Neural progenitor cell (in vitro differentiated cells): ENCODE measurements at places on chromosomes 6 and 20.

- H3K4me3 ChIP-seq = no peak overlapping the region
- H3K4me1 ChIP-seq = peaks cover 7% of the 10 kb centered on the region
- no peaks in the 10 kb centered on the region for H3K27me3 ChIP-seq
- DNase-seq = no peak
- no peak overlapping the region for H3K27ac ChIP-seq
- no peaks in the 10 kb centered on the region for H3K36me3 ChIP-seq
These were observed 236.9 kb downstream of the BCAS1 start for GRCh38 chr20:53833333-53834061.

- no peaks in the 10 kb centered on the region for H3K27me3 ChIP-seq
- peak; percentile 78 for DNase-seq
- H3K4me1 ChIP-seq = peaks cover 15% of the 10 kb centered on the region
- no peaks in the 10 kb centered on the region for H3K36me3 ChIP-seq
These were observed 118.9 kb downstream of the ARMC2 start for GRCh38 chr6:108966855-108967755.

GRCh38 chr20:50358971-50359370 lies 151.2 kb upstream of the PTPN1 start:
- no peaks in the 10 kb centered on the region for H3K36me3 ChIP-seq
- no peaks in the 10 kb centered on the region for H3K27me3 ChIP-seq
- no peak overlapping the region for H3K4me3 ChIP-seq
- H3K27ac ChIP-seq = no peak overlapping the region

GRCh38 chr20:16622501-16622900 lies 49.3 kb upstream of the KIF16B start:
- H3K4me1 ChIP-seq = no peaks in the 10 kb centered on the region
- H3K27ac ChIP-seq = no peak overlapping the region
- H3K27me3 ChIP-seq = no peaks in the 10 kb centered on the region
- no peaks in the 10 kb centered on the region for H3K36me3 ChIP-seq

DNA sequence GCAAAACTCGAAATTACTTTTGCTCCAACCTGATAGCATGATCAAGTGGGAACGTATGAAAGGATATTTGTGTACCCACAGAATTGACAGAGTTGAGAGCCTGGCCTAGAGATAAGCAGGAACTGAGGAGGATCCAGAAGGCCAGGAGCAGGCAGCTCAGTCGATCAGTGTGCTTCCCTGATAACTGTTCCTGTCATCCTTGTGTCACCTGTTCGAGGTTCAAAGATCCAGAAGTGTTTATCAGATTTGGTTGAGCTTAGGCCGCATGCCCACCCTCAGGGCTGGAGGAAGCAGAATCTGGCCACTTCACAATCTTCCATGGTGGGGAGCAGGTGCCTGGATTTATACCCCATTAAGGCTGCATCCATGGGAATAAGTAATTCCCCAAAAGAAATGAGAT lies 124.8 kb downstream of the QRSL1 start:
- no peaks in the 10 kb centered on the region for H3K27me3 ChIP-seq
- H3K4me3 ChIP-seq = no peak overlapping the region
- peaks cover 5% of the 10 kb centered on the region for H3K4me1 ChIP-seq
- no peak for DNase-seq
- no peaks in the 10 kb centered on the region for H3K36me3 ChIP-seq

DNA sequence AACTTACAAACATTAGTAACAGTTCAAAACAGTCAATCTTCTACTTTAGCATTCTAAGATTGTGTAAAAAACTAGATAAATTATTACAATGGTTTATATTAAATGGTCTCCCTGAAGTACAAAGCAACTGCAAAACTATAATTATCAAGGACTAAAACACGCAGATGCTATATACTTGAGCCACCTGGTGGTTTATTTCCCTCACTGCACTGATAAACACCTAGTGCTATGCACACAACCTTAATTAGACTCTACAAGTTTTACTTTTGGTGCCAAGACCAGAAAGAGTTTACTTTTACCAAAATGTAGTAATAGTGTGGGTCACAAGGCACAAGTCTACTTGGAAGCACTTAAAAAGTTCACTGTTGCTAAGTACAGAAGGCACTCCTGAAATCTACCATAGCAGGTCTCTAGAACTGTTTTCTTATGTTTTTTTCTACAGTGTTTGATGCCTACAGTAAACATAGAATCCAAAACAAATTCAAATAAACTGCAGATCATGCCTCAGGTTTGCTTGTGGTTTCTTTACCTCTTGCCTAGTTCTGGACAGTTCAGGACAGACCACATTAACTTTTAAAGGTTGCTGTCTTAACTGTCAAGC lies 49.2 kb downstream of the GMDS start:
- H3K4me3 ChIP-seq = no peak overlapping the region
- no peaks in the 10 kb centered on the region for H3K4me1 ChIP-seq
- no peak overlapping the region for H3K27ac ChIP-seq
- DNase-seq = peak; percentile 61
- H3K36me3 ChIP-seq = no peaks in the 10 kb centered on the region

GRCh38 chr6:150491811-150492172 lies 107.9 kb upstream of the PLEKHG1 start:
- no peaks in the 10 kb centered on the region for H3K4me1 ChIP-seq
- H3K27me3 ChIP-seq = no peaks in the 10 kb centered on the region
- H3K4me3 ChIP-seq = no peak overlapping the region
- no peak overlapping the region for H3K27ac ChIP-seq
- H3K36me3 ChIP-seq = no peaks in the 10 kb centered on the region
- DNase-seq = no peak

GRCh38 chr20:57244221-57244585 lies 22.2 kb downstream of the BMP7 start:
- H3K4me3 ChIP-seq = no peak overlapping the region
- DNase-seq = no peak

- H3K36me3 ChIP-seq = no peaks in the 10 kb centered on the region
- no peaks in the 10 kb centered on the region for H3K27me3 ChIP-seq
- no peak overlapping the region for H3K4me3 ChIP-seq
- DNase-seq = no peak
- no peak overlapping the region for H3K27ac ChIP-seq
These were observed 281.6 kb downstream of the PLCB1 start for GRCh38 chr20:8413691-8414090.

DNA sequence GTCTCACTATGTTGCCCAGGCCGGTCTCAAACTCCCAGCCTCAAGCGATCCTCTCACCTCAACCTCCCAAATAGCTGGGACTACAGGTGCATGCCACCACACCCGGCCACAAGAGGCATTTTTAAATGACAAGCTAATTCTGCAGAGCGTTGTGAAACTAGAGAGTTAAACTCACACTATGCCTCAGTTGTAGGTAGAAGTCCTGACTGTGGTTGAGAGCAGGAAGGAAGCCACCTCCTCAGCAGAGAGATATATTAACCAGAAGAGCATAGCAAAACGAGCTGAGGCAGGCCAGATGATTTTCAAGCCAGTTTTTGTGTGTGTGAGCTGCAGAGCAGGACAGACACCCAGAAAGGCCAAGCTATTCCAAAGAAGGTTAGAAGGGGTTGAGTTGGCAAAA lies 150.3 kb downstream of the MBOAT1 start:
- H3K36me3 ChIP-seq = no peaks in the 10 kb centered on the region
- no peak for DNase-seq
- no peak overlapping the region for H3K27ac ChIP-seq
- H3K4me3 ChIP-seq = no peak overlapping the region

DNA sequence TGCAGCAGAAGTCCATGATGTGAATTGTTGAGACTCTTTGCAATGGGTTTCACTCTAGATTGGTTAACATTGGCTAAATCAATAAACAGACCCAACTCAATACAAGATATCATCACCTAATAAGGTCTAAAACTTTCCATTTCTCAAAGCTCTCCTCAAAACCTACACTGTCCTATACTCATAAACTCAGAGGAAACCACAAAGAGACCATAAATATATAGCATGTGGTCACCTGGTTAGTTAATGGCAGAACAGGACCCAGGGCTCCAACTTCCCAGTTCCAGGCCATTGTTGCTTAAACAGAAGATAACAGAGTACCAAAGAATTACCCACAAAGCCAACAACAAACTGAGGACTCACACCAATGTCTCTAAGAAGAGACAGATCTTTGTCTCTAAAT lies 12.0 kb downstream of the RTN4IP1 start:
- H3K36me3 ChIP-seq = no peaks in the 10 kb centered on the region
- DNase-seq = no peak
- no peak overlapping the region for H3K27ac ChIP-seq
- H3K4me1 ChIP-seq = peaks cover 11% of the 10 kb centered on the region
- H3K4me3 ChIP-seq = no peak overlapping the region
- H3K27me3 ChIP-seq = no peaks in the 10 kb centered on the region

DNA sequence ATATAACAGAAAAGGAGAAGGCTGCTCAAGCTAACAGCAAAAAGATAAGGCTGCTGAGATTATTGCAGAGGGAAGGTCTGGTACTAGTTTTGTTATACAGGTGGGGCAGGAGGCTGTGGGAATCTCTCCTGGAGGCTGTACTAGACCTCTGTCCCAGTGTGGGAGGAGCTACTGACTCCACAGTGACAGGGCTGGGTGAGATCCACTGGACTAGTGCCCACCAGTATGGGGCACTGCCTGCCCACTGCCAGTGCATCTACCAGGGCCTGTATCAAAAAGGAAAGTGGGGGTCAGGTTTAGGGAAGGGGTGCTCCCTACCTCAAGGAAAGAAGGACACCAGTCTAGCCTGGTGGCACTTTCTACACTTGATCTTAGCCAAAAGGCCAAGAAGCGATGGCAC lies 30.1 kb downstream of the GSTA2 start:
- no peak overlapping the region for H3K27ac ChIP-seq
- peaks cover 20% of the 10 kb centered on the region for H3K4me1 ChIP-seq
- no peak for DNase-seq
- H3K4me3 ChIP-seq = no peak overlapping the region
- H3K36me3 ChIP-seq = no peaks in the 10 kb centered on the region
- no peaks in the 10 kb centered on the region for H3K27me3 ChIP-seq

DNA sequence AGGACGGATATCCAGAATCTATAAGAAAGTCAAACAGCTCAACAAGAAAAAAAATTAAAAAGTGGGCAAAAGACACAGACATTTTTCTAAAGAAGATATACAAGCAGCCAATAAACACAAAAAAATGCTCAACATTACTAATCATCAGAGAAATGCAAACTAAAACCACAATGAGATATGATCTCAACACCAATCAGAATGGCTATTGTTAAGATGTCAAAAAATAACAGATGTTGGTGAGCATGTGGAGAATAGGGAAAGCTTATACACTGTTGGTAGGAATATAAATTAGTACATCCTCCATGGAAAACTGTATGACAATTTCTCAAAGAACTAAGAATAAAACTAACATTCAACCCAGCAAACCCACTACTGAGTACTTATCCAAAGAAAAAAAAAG lies 23.3 kb upstream of the OSTM1 start:
- DNase-seq = no peak
- no peaks in the 10 kb centered on the region for H3K4me1 ChIP-seq
- H3K36me3 ChIP-seq = no peaks in the 10 kb centered on the region
- no peak overlapping the region for H3K4me3 ChIP-seq
- no peak overlapping the region for H3K27ac ChIP-seq

DNA sequence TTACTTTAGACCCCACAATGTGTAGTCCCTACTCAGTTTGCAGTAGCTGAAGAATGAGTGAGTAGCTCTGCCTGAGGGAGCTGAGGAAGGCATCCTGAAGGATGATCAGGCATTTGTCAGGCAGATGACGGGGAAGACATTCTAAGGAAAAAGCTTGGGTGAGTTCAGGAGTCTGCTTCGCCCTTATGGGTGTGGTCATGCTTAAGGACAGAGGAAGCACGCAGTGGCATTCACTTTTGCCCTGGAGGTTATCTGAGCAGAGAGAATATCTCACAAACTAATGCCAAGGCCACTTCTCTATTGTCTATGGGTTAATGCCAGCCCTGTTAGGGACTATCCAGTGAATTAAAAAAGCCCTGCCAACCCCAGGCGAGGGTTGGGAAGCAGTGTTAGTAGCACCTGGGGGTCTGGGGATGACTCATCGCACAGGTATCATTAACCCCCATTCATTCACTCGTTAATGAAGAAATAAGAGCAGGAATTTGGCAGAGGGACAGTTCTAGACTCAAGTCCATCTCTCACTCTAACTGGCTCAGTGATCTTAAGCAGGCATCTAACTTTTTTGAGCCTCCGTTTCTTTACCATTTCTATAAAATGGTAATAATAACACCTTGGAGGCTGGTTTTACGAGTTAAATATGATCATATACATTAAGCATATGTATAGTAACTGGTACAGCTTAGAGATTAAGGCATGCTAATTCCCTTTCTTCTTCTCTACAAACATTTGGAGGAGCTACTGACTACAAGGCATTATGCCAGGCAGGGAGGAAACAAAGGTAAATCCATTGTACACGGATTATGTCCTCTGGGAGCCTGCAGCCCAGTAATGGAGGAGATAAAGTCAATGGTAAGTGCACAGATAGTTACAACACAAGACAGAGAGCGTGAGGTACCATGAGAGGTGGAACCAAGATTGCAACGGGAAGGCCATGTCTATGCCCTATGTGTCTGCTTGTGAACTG lies 93.2 kb upstream of the AKIRIN2 start:
- H3K4me3 ChIP-seq = no peak overlapping the region
- peak; percentile 22 for DNase-seq
- H3K27ac ChIP-seq = no peak overlapping the region
- no peaks in the 10 kb centered on the region for H3K36me3 ChIP-seq
- no peaks in the 10 kb centered on the region for H3K4me1 ChIP-seq

DNA sequence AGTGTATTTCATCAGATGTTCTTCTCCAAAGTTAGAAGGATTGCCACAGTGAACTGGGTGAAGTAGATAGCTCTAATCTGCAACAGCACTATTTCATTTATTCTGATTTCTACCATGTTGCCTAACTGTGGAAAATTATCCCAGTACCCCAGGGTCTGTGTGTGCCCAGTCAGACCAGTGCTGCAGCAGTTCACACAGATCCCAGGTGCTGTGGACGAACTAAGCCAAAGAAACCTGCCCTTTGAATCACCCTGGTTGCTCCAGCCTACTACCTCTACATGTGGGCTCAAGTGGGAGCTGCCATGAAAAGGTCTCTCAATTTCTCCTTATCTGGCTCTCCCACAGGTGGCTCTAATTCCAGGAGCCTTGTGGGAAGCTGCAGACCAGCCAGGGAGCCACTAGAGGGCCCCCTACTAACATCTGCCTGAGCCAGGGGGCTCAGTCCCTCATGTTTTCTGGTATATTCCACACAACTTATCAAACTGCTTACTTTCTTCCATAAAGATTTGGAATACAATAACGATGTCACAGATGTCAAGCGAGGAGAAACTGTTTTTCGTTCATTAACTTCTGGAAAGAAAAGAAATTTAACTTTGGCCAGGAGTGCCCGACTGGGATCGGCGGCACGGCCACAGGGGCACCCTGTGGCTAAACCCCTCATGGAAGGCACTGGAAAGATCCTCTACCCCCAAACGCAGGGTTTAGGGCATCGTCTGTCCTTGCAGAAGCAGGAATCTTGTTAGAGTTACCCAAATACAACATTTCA lies 31.6 kb upstream of the LY86 start:
- H3K27ac ChIP-seq = no peak overlapping the region
- H3K4me1 ChIP-seq = no peaks in the 10 kb centered on the region
- H3K36me3 ChIP-seq = no peaks in the 10 kb centered on the region
- peak; percentile 72 for DNase-seq
- no peaks in the 10 kb centered on the region for H3K27me3 ChIP-seq
